ENCODE measurements at places on chromosomes 2 and 18.

- no peak for DNase-seq
- no peaks in the 10 kb centered on the region for H3K27me3 ChIP-seq
- H3K4me3 ChIP-seq: no peak overlapping the region
Measured at GRCh38 chr2:189131991-189132390, 47.6 kb downstream of the COL5A2 start.

DNA sequence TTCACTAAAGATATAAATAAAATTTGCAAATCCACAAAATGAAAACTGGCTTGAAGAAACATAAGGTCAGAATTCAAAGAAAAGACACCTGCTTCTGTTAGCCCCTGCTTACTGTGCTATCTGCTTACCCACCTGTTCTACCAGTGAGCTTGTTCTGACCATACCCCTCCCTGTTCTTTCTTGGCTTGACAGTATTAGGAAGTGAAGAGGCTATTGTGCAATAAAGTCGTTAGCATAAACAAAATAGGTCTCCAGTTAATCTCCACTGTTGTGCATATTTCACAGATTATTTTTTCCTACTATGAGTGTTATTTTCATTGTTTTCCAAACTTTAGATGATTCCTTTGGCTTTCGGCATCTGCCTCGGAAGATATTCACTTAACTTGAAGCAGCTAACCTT is 322.1 kb downstream of the CCDC85A start:
- no peak overlapping the region for H3K27ac ChIP-seq
- H3K27me3 ChIP-seq: no peaks in the 10 kb centered on the region
- no peaks in the 10 kb centered on the region for H3K36me3 ChIP-seq
- DNase-seq: no peak
- H3K4me3 ChIP-seq: no peak overlapping the region
- no peaks in the 10 kb centered on the region for H3K4me1 ChIP-seq

DNA sequence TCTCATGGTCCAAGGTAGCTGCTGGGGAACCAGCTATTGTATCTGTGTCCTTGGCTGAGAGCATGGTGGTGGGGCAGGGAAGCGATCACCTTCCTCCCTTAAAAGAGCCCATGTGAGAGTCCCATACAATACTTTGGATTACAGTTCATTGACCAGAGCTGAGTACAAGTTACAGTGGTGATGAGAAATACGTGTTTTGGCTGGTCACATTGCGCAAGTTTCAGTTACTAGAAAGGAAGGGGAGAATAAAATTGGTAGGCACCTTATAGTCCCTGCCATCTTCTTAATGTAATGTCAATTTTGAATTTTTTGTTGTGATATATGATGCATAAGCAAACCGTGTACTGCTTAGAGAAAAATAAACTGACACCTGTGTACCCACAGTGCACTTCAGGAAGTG is 67.7 kb downstream of the ZNF407 start:
- H3K36me3 ChIP-seq: no peaks in the 10 kb centered on the region
- no peak for DNase-seq
- H3K4me3 ChIP-seq: no peak overlapping the region
- H3K4me1 ChIP-seq: peaks cover 2% of the 10 kb centered on the region
- H3K27ac ChIP-seq: no peak overlapping the region

GRCh38 chr2:200193791-200194190 is 112.7 kb upstream of the SPATS2L start:
- H3K36me3 ChIP-seq: no peaks in the 10 kb centered on the region
- H3K4me1 ChIP-seq: no peaks in the 10 kb centered on the region
- H3K27me3 ChIP-seq: peaks cover 38% of the 10 kb centered on the region
- H3K27ac ChIP-seq: no peak overlapping the region
- H3K4me3 ChIP-seq: no peak overlapping the region
- DNase-seq: no peak

DNA sequence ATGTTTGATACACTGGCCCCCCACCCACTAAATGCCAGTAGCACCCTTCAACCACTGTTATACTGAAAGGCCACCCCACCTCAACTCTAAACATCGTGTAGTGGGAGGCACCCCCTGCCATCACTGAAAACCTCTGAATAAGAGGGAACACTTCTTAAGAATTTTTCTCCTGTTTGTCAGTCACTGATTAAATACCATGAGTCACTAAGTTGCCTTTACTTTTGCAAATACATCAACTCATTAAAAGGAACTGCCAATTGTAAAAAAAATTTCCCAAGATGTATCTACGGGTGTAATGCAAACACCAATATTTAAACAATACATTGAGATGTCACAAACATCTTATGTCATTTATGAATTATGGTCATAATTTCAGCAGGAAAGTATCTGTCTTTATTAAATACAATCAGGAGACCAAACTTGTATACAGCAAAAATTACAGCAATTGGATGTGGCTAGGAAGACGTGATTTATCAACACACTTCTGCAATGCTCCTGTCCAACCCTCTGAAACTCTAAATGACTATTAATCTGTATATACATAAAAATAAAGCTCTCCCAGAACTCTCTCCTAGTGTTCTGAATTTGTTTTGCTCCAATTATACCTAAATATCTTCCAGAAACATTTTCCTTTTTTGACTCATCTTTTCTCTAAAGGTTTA is 144.1 kb upstream of the STK17B start:
- no peak overlapping the region for H3K27ac ChIP-seq
- no peak overlapping the region for H3K4me3 ChIP-seq
- peaks cover 2% of the 10 kb centered on the region for H3K27me3 ChIP-seq
- H3K36me3 ChIP-seq: no peaks in the 10 kb centered on the region
- no peaks in the 10 kb centered on the region for H3K4me1 ChIP-seq

- no peaks in the 10 kb centered on the region for H3K27me3 ChIP-seq
- peaks cover 35% of the 10 kb centered on the region for H3K36me3 ChIP-seq
- H3K4me1 ChIP-seq: peaks cover 47% of the 10 kb centered on the region
- DNase-seq: no peak
- H3K4me3 ChIP-seq: no peak overlapping the region
Measured at GRCh38 chr18:24048261-24048660, 33.7 kb downstream of the TTC39C start.

GRCh38 chr2:36296798-36297197 is 58.8 kb upstream of the CRIM1 start:
- no peak for DNase-seq
- H3K27me3 ChIP-seq: no peaks in the 10 kb centered on the region
- no peaks in the 10 kb centered on the region for H3K36me3 ChIP-seq

GRCh38 chr2:158984604-158985135 is 16.2 kb downstream of the TANC1 start:
- H3K4me1 ChIP-seq: no peaks in the 10 kb centered on the region
- H3K27ac ChIP-seq: no peak overlapping the region
- H3K36me3 ChIP-seq: no peaks in the 10 kb centered on the region
- no peak for DNase-seq

- H3K4me1 ChIP-seq: no peaks in the 10 kb centered on the region
- H3K4me3 ChIP-seq: no peak overlapping the region
- DNase-seq: no peak
- no peaks in the 10 kb centered on the region for H3K36me3 ChIP-seq
- no peaks in the 10 kb centered on the region for H3K27me3 ChIP-seq
Measured at GRCh38 chr2:96798733-96799622, 17.1 kb upstream of the CNNM3 start.

DNA sequence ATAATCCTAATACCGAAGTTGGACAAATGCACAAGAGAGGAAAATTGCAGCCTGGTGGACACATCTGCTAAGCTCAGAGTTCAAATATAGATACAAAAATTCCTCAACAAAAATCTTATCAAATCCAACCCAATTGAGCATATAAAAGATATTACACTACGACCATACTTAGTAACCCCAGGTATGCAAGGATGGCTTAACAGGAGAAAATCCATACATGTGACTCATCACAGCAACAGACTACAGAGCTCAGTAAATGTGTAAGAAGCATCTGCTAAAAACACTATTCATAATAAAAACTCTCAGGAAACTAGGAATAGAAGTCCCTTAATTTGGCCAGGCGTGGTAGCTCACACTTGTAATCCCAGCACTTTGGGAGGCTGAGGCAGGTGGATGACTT is 28.3 kb downstream of the HS6ST1 start:
- H3K27me3 ChIP-seq: no peaks in the 10 kb centered on the region
- H3K4me1 ChIP-seq: no peaks in the 10 kb centered on the region
- H3K27ac ChIP-seq: no peak overlapping the region
- H3K4me3 ChIP-seq: no peak overlapping the region
- no peaks in the 10 kb centered on the region for H3K36me3 ChIP-seq

- H3K4me1 ChIP-seq: no peaks in the 10 kb centered on the region
- H3K36me3 ChIP-seq: no peaks in the 10 kb centered on the region
- no peak overlapping the region for H3K27ac ChIP-seq
- no peak for DNase-seq
- no peak overlapping the region for H3K4me3 ChIP-seq
Measured at GRCh38 chr2:220502539-220502938, 875.1 kb downstream of the SLC4A3 start.

GRCh38 chr2:227871375-227871791 is at the start of gene DAW1:
DAW1 (plus strand) TSS chr2:227871631; CDS start chr2:227871690, 59 bp downstream.
- H3K36me3 ChIP-seq: no peaks in the 10 kb centered on the region
- H3K27ac ChIP-seq: no peak within 1 kb of the TSS
- H3K27me3 ChIP-seq: peaks cover 19% of the 10 kb centered on the region
- H3K4me1 ChIP-seq: no peaks in the 10 kb centered on the region
- peak; percentile 51 for DNase-seq
- H3K4me3 ChIP-seq: no peak within 1 kb of the TSS

GRCh38 chr18:43774497-43774896 is 497.2 kb upstream of the SYT4 start:
- no peaks in the 10 kb centered on the region for H3K27me3 ChIP-seq
- H3K36me3 ChIP-seq: no peaks in the 10 kb centered on the region
- H3K4me3 ChIP-seq: no peak overlapping the region
- no peaks in the 10 kb centered on the region for H3K4me1 ChIP-seq
- no peak for DNase-seq
- H3K27ac ChIP-seq: no peak overlapping the region

DNA sequence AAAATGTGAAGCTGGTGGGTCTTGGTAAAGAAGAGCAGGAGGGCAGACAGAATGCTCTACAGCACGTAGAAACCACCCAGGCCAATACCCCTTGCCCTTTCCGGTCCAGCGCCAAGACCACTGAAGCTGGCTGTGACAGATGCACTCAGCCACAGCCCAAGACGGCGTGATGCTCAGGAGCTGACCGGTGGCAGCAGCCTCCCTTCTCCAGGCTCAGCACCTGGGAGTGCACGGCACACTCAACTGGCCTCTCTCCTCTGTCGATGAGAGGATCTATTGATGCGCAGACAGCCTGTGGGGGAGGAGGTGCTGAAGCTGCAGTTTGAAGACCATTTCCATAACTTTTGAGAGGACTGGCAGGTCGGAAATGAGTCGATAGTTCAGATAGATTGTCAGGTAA is 141.0 kb upstream of the MYT1L start:
- no peak overlapping the region for H3K27ac ChIP-seq
- H3K27me3 ChIP-seq: no peaks in the 10 kb centered on the region
- H3K36me3 ChIP-seq: no peaks in the 10 kb centered on the region
- H3K4me3 ChIP-seq: no peak overlapping the region

DNA sequence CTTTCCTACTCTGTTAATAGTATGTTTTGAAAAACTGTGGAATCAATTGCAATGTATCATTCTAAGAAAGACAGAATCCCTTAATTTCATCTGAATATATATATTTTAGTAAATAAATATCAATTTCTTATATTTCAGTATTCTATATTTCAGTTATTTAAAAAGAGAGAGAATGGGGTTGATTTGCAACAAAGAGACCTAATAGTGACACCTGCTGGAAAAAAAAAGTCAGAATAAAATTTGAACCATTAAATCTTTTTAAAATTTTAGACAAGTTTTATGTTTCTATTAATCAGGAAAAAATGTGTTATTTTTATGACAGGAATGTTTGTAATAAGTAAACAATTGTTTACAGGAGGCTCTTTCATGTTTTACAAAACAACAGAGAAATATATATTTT is 20.7 kb upstream of the CCNT2 start:
- no peak for DNase-seq
- H3K27ac ChIP-seq: no peak overlapping the region
- H3K4me3 ChIP-seq: no peak overlapping the region
- no peaks in the 10 kb centered on the region for H3K4me1 ChIP-seq
- peaks cover 9% of the 10 kb centered on the region for H3K27me3 ChIP-seq

GRCh38 chr2:53694096-53694771 is 73.4 kb upstream of the CHAC2 start:
- no peaks in the 10 kb centered on the region for H3K27me3 ChIP-seq
- no peak for DNase-seq
- H3K4me3 ChIP-seq: no peak overlapping the region
- H3K36me3 ChIP-seq: peaks cover 30% of the 10 kb centered on the region
- peaks cover 8% of the 10 kb centered on the region for H3K4me1 ChIP-seq

DNA sequence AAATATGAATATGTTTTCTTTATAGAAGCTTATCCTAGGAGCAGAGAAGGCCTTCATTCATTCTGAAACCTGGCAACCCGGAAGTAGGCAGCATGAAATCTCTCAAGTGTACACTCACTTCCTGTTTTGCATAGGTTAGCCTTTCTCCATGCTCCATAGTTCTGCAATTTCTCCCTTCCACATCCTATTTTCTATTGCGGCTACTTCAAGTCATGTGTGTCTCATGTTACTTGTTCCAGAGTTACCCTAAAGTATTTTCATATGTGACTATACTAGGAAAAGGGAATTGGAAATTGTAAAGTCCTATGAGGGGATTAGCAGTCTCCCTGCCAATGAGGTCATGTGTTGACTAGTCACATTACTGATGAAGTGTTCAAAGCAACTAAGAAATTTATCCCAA is 320.6 kb downstream of the NCKAP5 start:
- no peak overlapping the region for H3K4me3 ChIP-seq
- DNase-seq: no peak
- no peaks in the 10 kb centered on the region for H3K36me3 ChIP-seq
- H3K27ac ChIP-seq: no peak overlapping the region
- H3K27me3 ChIP-seq: no peaks in the 10 kb centered on the region

- no peak overlapping the region for H3K4me3 ChIP-seq
- H3K27me3 ChIP-seq: no peaks in the 10 kb centered on the region
- DNase-seq: peak; percentile 38
- peak overlapping the region; percentile 65 for H3K27ac ChIP-seq
- H3K36me3 ChIP-seq: peaks cover 17% of the 10 kb centered on the region
Measured at GRCh38 chr2:69755862-69756467, 14.0 kb downstream of the ANXA4 start.

DNA sequence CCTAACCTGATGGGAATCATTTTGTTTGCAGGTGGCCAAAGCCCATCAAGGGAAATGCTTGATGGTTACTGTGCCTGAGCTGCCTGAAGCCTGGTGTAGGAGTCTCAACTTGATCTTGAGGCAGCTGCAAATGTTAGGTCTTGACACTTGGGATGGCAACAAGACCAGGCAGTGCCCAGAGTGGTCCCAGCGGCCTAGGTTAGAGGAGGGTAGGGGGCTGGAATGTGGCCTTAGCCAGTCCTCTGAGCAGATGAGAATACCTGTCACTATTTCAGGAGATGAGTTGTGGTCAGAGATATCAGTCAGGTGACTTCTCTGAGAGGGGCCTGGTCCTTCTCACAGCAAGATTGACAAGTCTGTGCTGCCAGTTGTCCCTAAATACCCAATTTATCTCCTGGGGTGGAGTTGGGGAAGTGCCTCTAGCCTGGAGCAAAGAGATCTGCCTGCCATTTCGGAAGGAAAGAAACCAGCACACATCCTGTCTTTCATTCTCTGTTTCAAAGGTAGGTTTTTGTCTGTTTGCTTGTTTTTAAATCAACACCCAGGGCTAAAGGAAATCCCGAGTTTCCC is 13.4 kb downstream of the SPTBN1 start:
- H3K4me1 ChIP-seq: no peaks in the 10 kb centered on the region
- H3K27ac ChIP-seq: no peak overlapping the region
- no peak overlapping the region for H3K4me3 ChIP-seq
- no peak for DNase-seq

Measured in activated CD4-positive, alpha-beta memory T cell treated with anti-CD3 and anti-CD28 coated beads, Interleukin-2, amount 10 ng/mL, durations not matched to agents 7 days and 5 days (primary cell).